Panc1 (cell line): ENCODE measurements at places on chromosomes 7 and 10.

GRCh38 chr10:70492786-70493659, 14.5 kb downstream of the PALD1 start:
- DNase-seq: no peak

- no peak for DNase-seq
These were observed 29.9 kb downstream of the XPNPEP1 start for GRCh38 chr10:109893386-109893785.

- no peak for DNase-seq
These were observed 147.6 kb upstream of the SHH start for GRCh38 chr7:155959894-155960293.

DNA sequence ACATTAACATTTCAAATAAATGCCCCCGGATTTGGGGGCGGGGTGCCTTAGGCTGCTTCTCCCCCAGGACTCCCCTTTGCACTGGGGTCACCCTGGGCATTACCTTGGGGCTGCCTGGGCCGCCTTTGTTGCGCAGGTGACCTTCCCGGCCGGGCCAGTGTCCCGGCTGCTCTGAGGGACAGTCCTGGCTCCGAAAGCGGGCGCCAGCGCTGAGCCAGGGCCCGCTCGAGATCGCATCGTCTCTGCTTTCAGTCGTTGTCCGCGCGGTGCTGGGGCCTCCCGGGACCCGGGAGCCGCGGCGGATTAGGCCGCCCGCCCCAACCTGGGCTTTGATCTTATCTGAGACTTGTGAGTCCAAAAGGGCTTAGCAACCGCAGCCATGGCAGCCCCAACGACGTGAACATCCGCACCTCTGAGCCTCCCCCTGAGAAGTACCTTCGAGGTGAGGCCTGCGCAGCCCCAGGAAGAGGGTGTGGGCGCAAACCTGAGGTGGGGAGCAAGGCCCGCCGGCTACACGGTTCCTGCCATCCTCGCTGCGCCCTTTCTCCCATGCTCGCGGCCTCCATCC, 14.8 kb upstream of the WAPL start:
- no peak for DNase-seq

DNA sequence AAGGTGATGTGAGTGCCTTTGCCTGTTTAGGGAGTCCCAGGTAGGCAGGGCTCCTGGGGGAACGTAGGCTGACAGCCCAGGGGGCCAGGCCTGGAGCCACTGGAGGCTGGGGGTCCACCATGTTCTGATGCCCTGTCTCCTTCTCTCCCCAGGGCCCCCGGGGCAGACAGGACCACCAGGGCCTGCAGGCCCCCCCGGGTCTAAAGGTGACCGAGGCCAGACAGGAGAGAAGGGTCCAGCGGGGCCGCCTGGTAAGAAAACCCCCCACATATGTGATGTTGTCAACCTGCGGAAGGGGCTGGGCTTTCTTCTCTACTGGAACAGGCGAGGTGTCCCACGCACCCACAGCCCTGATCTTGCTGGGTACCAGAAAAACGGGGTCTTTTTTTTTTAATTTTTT, 85.2 kb downstream of the MYL10 start:
- DNase-seq: no peak

DNA sequence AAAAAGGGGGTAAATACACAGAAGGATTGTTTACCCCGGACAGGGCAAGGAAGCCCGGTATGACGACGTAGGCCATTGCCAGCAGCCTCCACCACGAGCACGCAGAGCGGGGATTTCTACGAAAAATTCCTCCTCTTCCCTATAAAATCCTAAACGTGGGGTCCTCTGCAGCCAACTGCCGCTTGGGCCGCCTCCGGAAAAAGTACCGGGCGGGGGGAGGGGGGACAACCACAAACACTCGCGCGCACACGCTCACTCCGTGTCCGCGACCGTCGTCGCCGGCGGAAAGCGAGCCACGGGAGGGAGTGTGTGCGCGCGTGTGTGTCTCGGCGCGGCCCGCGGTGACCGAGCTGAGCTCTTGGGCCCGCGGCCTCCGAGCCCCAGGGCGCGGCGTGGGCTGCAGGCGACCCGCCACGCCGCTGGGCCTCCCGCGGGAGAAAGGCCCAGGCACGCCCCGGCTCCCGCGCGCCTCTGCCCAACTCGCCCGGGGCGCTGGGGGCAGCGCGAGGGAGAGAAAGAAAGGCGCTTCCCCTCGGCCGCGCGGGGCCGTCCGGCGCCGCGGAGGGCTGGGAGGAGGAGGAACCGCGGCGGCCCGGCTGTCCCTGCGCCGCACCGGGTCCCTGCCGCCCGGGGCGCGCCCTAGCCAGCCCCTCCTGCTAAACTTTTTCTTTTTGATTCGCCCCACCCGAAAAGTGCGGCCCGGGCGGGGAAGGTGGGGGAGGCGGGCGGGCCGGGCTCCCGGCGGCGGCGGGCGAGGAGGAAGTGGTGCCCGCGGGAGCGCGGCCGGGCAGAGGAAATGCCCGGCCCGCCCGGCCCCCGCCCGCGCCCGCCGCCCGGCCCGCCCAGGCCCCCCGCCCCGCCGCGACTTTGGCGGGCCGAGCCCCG, 1.5 kb downstream of the CTBP2 start:
- DNase-seq: no peak

GRCh38 chr7:126804604-126805003, 448.1 kb downstream of the GRM8 start:
- no peak for DNase-seq

- peak; percentile 83 for DNase-seq
These were observed 6.8 kb downstream of the ORAI2 start for GRCh38 chr7:102439963-102440795.

GRCh38 chr10:132803416-132804210, 17.7 kb upstream of the NKX6-2 start:
- DNase-seq: no peak

DNA sequence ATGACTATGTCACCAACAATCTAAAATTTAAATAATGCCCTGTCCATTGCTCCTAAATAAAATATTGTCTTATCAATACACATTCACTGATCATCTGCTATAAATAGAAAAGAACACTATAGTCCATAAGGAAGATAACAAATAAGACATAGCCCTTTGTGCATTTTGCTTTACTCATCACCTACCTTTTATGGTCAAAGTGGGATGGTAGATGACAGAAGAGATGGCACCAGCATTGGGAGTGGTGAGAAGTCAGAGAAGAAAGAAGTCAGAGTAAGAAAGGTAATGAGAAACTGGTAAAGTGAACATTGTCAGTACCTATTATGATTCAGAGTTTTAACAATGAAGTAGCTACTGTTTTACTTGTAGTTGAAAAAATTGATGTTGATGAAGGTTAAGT, 31.1 kb downstream of the SEMA3E start:
- DNase-seq: no peak

DNA sequence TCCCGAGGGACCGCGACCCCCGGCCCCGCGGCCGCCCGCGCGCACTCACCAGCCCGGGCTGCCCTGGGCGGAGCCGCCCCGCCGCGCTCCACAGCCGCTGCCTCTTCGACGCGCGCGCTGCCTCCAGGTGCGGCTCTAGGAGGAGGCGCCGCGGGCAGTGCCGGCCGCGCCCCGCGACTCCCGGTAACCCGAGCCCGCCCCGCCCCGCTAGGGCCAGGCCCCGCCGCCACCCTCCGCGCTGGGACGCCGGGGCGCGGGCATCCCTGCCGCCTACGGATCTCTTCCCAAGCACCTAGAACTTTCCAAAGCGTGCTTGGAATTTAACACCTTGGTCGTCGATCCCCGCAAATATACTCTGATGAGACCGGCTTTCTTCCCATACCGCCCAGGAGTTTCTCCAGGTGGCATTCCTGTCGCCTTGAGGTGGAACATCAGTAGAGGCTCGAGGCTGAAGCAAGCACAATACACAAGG, at the start of gene SLC26A5:
Gene SLC26A5, minus strand, starts transcription at position 159 of the 472 bp plus-strand sequence. CDS start 24,693 bp downstream, outside the sequence.
- no peak for DNase-seq

- no peak for DNase-seq
These were observed 968 bp downstream of the NOLC1 start for GRCh38 chr10:102153093-102153620.

GRCh38 chr7:87317691-87318245, 27.7 kb upstream of the CROT start:
- DNase-seq: no peak

DNA sequence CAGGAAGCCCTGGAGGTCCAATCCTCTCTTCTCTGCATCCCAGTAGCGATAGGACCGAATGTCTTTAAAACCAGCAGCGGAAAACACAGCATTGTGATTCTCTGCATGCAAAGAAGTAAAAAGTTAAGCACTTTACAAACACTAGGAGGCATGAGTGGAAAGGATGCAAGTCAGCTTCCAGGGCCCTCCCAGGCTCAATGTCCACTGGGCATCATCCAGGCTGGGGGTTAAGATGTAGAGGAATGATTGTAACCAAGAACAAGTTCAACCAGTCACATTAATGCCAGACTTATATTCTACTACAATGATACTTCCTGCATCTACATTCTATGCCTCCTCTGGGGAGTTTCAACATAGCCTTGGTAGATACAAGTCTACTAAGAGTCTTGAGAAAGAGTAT, 24.3 kb downstream of the GOT1 start:
- no peak for DNase-seq

DNA sequence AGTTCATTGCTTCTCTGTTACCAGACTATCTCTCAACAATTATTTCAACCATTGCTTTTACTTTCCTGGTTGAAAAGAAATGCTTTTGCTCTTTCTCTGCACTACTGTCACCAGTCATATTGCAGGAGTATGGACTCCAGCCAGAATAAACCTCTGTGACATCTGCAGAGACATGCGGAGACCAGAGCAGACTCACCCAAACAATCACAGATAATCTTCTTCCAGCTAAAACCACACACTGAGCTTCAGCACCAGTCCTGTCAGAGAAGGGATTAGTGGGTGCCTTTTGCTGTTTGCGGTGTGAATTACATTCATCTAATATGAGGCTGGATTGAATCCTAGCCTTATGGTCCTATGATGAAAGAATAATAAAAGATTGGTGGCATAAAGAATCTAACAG, 258.6 kb downstream of the CNTNAP2 start:
- no peak for DNase-seq

- no peak for DNase-seq
These were observed 31.3 kb downstream of the FAM204A start for GRCh38 chr10:118310822-118311221.

- no peak for DNase-seq
These were observed 19.4 kb upstream of the GATA3 start for GRCh38 chr10:8035006-8035640.

GRCh38 chr10:102660888-102661657, 16.8 kb downstream of the TRIM8 start:
- no peak for DNase-seq

DNA sequence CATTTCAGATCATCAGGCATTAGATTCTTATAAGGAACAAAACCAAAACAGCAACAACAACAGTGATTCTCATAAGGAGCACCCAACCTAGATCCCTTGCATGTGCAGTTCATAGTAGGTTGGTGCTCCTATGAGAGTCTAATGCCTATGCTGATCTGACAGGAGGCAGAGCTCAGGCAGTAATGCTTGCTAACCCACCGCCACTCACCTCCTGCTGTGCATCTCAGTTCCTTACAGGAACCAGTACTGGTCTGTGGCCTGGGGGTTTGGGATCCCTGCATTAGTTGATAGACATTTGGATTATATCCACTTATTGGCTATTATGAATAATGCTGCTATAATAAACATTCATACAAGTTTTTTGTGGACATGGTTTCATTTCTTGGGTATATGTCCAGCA, 14.0 kb downstream of the MKLN1 start:
- DNase-seq: no peak

DNA sequence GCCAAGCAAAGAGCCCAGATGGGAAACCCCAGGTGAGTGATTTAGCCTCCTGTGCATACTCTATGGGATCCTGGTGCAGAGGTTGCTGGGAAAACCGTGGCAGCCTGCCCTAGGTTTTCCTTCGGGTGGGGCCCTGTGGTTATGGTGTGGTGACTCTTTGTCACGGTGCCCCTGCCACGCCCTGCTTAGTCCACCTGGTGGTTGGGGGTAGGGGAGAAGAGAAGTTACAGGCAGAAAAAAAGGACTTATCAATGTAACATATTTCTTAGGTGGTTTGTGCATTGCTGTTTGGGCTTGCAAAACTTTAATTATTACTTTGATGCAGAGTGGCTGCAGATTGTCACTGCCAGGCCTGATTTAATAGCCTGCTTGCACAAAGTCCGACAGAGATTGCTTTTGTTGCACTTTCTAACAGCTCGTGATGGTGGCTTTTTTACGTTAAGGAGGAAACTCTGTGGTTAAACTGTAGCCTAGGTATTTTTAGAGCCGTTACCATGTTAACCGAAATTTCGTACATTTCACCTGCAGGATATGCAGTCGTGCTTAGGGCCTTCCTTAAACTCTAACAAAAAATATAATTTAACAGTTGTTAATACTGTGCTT, 197.4 kb downstream of the RNLS start:
- no peak for DNase-seq

- no peak for DNase-seq
These were observed 23.1 kb downstream of the SHH start for GRCh38 chr7:155789001-155789725.

DNA sequence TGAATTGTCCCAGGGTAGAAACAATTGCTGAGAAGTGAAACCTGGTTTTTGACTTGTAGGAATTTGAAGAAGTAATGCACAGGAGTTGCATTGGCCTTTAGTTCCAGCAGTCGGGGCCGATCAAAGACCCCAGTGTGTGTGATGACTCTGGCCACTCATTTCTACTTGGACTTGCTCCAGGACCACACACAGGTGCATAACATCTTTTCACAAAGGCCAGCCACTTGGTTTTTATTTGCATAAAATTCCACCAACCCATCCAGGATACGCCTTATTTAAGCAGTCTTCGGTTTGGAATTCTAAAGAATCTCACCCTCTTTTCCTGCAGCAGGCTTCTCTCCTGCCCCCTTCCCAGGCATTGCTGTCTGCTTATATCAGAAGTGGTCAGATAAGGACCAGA, 162.0 kb upstream of the HABP2 start:
- DNase-seq: no peak

DNA sequence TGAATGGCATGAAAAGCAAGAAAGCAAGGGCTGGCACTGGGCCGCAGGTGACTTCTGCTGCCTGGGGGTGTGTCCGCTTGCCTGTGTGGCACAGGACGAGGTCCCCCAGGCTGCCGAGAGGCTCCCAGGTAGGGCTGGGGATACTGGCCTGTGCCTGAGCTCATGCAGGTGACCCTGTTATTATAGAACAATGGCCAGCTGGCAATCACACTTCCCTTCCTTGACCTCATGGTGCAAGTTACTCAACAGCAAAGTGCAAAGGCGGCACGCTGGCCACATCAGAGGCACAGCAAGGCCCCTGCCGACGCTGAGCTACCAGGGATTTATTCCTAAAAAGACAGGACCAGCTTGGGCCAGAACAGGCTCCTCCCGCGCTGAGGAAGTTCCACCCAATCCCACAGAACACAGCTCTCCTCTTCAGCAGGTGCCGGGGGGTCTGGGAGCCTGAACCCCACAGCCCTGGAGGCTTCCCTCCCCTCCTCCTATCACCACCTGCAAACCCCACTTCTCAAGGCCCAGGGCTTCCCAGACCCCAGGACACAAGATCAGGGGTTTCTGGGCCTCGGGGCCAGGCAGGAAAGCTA, 1.4 kb upstream of the ADAM8 start:
- DNase-seq: no peak

- DNase-seq: no peak
These were observed 7.9 kb downstream of the SFRP5 start for GRCh38 chr10:97763947-97764346.

GRCh38 chr10:42996588-42996987, 80.3 kb upstream of the RET start:
- no peak for DNase-seq
